Naive B cell (primary cell): ENCODE measurements at places on chromosomes 3 and 15.

- no peak for DNase-seq
Observed at GRCh38 chr3:4895838-4896237, 83.4 kb upstream of the BHLHE40 start.

- DNase-seq: no peak
Observed at GRCh38 chr3:24242012-24242698, 252.5 kb downstream of the THRB start.

DNA sequence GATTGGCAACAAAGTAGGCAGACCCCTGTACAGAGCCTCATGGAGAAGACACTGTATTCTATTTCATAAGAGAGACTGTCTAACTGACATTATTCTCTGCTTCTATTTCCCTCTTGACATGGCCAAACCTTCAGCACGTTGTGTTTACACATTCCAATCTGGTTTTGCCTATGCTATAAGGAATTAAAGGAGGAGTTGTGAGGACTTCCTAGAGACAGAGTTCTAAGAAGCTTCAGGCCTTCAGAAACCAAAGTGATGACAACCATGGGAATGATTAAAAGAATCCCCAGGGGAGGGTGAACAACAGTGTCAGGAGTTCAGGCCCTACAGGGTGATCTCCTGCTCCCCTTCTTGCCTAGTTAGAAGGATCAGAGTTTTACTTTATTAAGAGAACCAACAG is 44.9 kb upstream of the CAPN7 start:
- no peak for DNase-seq

- DNase-seq: no peak
Observed at GRCh38 chr3:73432023-73432705, 192.6 kb downstream of the PDZRN3 start.

GRCh38 chr15:34588046-34588674 is 4.7 kb upstream of the GOLGA8B start:
- peak; percentile 46 for DNase-seq

- no peak for DNase-seq
Observed at GRCh38 chr3:73653877-73654276, 29.1 kb upstream of the PDZRN3 start.

DNA sequence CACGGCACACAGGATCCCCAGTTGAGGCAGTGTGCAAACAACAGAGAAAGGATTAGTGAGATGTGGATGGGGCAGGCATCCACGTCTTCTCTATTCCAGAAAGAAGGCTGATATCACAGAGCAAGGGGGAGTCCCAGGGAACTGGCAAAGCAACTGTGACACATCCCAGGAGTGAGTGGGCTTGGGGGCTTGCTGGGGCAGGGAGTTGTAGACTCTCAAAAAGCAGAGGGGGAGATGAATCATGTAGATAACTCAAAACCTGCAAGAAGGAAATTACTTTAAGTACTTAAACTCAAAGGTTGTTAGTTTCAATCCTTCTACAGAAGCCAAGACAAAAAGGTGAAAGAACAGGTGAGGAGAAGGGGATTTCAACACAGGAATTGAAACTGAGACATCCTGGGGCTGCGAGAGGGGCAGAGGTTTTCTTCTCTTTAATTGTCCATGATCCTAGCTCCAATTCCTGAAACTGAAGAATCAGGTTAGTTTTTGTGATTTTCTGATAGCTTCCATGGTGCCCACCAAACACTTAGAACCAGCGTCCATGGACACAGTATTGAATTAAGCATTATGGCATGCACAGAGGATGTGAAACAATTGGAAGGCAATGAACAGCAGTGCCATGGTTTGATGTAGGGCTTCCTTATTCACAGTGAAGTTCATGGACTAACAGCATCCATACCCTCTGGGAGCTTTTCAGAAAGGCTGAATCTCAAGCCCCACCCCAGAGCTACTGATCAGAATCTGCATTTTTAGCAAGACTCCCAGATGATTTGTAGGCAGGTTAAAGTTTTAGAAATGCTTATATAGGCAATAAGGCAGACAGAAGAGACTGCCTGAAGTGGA is 52.0 kb downstream of the CCR3 start:
- no peak for DNase-seq

DNA sequence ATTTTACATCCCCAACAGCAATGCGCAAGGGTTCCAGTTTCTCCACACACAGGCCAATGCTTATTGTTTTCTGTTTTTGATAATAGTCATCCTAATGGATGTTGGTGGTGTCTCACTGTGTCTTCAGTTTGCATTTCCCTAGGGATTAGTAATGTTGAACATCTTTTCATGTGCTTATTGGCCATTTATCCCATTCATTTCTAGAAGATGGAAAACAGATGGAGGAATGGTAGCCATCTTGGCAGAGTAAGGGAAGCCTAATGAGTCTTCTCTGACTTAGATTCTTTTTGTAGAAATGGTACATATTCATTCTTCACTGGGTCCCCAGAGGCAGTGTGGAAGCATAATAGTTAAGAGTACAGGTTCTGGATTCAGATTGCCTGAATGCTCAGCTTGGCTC is 46.8 kb upstream of the SRGAP3 start:
- no peak for DNase-seq

GRCh38 chr3:174438501-174439145 is 420.5 kb upstream of the NAALADL2 start:
- no peak for DNase-seq

DNA sequence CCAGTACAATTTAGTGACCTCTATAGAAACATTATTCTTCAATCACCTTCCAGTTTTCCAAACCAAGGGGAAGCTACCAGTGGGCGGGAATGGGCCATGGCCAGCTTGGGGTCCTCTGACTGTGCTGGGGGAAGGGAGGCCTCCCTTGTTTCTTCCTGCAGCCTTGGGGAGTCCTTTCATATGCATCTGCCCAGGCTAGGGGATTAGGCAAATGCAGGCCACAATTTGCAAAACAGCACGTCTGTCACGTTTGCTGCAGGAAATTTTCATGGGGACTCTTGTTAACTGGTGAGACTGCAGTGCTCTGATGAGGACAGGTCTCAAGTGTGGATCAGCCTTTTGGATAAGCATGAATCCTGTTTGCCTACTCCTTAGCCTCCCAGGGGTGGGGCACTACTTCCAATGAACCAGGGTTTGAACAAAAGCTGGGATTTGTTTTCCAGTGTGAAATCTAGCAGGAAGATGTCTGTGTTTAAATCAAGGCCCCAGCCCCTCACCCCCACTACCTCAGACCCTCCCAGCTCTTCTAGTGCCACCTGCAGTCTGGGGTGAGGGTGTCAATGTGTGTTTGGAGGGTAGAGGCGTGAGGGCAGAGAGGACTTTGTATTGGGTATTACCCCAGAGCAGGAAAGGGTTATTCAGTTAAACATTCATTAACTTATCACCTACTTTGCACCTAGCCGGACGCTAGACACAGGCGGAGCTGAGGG is 219.9 kb downstream of the OPA1 start:
- DNase-seq: no peak

DNA sequence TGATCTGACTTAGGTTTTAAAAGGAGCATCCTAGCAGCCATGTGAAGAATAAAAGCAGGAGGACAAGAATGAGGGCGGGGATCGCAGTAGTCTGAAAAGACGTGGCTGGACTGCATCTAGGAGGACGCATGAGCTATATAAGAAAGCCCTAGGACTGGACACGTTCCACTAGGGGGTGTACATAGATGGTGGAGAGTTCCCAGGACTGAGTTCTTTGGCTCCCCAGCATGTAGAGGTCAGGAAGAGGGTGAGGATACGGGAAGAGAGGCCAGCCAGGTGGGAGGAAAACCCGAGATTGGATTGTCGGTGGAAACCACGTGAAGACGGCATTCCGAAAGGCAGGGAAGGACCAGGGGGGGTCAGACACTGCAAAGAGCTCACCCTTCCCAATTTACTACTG is 64.2 kb upstream of the CFAP161 start:
- no peak for DNase-seq

DNA sequence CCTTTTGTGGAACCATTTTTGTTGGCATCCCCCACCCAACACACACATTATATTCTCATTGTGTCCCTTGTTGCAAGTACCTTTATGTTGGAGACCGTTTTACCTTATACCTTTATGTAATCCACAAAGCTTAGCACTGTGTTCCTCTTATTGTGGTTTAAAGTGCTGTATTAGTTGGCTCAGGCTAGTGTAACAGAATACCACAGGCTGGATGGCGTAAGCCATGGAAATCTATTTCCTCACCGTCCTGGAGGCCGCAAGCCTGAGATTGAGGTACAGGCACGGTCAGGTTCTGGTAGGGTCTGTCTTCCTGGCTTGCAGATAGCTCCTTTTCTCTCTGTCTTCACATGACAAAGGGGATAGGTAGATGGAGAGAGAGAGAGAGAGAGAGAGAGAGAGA is 302.8 kb downstream of the ROBO2 start:
- DNase-seq: no peak

DNA sequence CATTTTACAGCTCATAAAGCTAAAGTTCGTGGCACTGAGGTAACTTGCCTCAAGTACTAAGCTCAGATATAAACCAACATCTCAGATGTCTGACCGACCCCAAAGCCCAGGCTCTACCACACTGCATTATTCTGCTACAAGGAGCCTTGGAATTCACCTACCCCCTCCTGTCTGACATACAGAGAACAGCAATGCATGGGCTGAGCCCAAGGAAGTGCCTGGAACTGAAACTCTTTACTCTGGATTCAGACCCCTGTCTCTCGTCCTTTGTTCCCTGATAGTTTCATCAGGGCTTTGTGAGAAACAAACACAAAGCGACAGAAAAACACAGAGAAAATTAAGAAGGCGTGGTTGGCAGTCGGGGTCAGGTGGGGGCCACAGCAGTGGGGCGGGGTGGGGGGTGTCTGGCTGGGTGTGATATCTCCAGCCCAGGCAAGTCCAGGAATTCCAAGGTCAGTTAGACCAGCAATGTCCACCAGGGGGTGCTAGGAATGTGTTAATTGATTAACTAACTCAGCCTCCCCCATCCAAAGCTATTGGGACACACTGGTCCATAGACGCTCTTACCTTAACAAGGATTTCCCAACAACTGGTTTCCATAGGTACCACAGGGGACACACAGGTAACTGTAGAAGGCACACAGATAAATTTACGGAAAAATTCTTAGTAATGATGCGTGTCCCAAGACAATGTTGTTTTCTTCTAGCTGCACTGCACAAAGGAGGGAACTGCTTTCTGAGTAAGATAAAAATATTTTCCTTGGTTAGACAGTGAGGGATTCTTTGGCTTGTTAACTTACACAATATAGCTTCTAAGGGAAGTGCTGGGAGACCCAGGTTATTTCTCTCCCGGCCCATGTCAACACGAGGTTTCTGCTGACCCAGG is 18.8 kb upstream of the SSUH2 start:
- DNase-seq: peak; percentile 12

DNA sequence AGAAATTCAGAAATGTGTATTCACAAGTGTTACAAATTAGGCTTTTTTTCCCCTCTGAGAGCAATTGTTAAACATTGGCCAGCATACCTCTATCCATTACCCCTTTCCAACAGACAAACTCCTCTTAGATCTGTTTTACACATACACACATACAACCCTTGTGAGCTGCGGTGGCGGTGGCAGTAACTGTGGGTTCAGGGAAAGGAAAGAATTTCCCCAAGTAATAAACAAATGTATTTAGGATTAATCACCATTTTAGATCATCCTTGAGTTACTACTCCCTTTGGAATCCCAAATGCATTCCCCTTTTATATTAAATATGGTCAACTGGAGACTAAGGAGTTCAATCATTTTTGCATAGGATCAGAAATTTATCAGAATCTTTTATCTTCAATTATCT is 667.0 kb downstream of the FHIT start:
- DNase-seq: no peak

GRCh38 chr3:29827756-29828155 is 546.9 kb downstream of the RBMS3 start:
- no peak for DNase-seq

DNA sequence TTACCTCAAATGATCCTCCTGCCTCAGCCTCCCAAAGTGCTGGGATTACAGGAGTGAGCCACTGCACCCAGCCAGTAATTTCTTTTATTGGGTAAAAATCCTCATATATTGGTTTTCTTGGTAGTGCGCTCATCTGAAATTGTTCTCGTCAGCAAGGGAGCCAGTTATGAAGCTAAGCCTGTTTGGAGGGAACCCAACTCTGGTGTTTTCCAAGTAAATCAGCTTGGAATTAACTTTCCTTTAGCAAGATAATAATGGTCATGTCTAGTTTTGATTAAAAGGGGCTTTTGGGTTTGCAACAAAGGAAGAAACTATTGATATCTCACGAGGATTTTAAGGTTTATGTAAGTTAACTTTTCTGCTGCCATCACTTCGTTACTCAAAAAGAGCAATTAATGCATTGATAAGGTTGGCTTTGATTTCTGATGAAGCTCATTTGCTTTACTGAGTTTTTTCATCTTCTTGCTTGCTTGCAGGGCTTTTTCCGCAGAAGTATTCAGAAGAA is 72.7 kb downstream of the RARB start:
- DNase-seq: no peak

- DNase-seq: no peak
Observed at GRCh38 chr15:90641581-90642463, 75.3 kb upstream of the BLM start.

DNA sequence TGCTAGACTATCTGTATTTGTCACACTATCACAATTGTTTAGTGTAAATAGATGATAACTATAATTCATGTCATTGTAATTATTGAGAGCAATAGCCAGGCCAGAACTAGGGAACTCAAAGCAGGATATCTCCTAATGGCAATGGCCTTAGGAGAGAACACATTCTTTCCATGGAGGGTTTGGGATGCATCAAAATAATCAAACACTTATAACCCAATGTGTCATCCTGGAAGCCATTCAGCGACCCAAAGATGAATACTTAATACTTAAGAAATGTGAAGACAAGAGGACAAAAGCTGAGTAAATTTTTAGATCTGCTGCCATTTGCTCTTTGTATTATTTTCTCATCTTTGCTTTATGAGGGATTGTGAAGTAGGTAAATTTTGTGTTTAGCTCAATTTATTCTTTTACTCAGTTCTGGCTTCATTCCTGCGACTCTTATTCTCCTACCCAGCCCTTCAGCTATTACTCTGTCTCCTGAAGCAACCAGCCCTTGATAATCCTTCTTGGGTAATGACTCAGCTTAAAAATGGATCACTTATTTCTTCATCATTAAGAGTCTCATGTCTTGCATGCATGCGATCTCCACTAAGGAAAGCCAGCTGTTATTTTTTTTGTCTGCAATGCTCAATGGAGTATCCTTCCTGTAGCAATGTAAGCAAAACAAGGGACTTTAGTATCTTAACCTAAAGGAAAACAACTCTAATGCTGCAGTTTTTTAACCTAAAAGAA is 2.0 kb downstream of the OR4F15 start:
- no peak for DNase-seq
